ENCODE measurements at places on chromosomes 1 and 21. TPM values are rescaled to one million over a fixed set of nuclear protein-coding genes. Genes with fewer than 3 reads are reported as not detected.
A peak's percentile ranks its signal among the peaks of the same experiment; 100 is the strongest.

- DNase-seq: no peak
Observed at GRCh38 chr1:200369131-200369530, 40.7 kb downstream of the ZNF281 start.

GRCh38 chr1:152141971-152142584 is 16.9 kb downstream of the RPTN start:
- peak; percentile 41 for DNase-seq

- DNase-seq: no peak
Observed at GRCh38 chr1:228899421-228899956, 164.2 kb downstream of the RHOU start.

The GRHL3 gene
- not detected for total RNA-seq

The LCE2C gene
- total RNA-seq: not detected

DNA sequence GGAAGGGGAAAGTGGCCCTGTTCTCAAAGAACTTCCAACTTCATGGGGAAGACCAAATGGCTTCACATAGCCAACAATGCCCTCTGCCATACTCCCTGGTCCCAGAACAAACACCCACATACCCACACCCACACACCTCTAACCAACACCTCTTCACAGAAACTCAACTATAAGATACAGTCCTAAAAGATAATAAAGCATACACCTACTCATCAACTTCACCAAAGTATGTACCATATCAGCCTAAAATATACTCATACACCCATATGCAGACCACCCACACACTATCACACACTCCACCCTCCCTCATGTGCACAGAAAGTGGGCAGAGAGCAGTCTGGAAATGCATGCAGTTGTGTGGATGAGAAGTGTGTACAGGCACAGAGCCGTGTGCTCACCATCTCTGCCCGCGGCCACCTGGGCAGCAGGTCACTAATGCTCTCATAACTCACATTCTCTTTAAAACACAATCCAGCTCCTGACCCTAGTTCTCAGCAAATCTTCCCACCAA is 27.7 kb downstream of the IQGAP3 start:
- DNase-seq: no peak

GRCh38 chr1:71921935-71922559 is 360.3 kb downstream of the NEGR1 start:
- DNase-seq: no peak

- no peak for DNase-seq
Observed at GRCh38 chr1:173920861-173921260, 3.7 kb upstream of the SERPINC1 start.

GRCh38 chr21:39088031-39088370 is 95.2 kb downstream of the PSMG1 start:
- no peak for DNase-seq

The FGR gene
- 18.4 TPM for total RNA-seq

The FAM3B gene
- not detected for total RNA-seq

The ADAM30 gene
- not detected for total RNA-seq
